ENCODE measurements at places on chromosomes 2 and 18.
A peak's percentile ranks its signal among the peaks of the same experiment; 100 is the strongest.

- no peak for DNase-seq
Measured at GRCh38 chr2:182080493-182080892, 94.8 kb downstream of the PPP1R1C start.

DNA sequence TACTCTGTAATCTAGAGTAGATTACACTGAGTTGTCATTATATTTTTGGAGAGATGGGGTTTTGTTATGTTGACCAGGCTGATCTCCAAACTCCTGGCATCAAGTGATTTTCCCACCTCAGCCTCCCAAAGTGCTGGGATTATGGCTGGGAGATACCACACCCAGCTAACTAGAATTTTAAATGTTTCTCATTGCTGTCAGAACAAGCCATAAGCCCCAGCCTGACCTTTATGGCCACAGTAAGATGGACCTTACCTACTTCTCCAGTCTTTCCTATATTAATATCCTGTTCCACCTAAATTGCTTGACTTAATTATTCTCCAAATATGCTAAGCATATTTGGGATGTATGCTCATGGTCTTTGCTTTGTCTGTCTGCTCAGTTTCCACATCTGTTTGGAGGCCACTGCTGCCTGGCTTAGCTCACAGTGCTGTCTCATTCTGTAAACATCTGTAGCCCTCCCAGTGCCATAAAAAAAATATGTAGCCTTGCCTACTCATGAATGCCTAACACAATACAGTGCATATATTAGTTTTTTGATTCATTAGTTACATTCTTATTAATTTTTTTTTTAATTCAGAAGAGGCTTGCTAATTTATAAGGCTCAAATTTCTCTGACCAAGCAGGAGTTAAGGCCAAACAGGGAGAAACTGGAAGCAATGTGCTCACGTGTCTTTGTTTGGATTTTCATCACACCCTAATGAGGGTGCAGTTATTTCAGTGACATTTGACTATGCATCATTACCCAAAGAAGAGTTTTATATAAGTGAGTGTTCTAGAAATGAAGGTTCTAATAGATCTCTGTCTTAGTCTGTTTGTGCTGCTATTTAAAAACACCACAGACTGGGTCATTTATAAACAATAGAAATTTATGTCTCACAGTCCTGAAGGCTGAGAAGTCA is 45.3 kb upstream of the PSME4 start:
- DNase-seq, result peak; percentile 37

DNA sequence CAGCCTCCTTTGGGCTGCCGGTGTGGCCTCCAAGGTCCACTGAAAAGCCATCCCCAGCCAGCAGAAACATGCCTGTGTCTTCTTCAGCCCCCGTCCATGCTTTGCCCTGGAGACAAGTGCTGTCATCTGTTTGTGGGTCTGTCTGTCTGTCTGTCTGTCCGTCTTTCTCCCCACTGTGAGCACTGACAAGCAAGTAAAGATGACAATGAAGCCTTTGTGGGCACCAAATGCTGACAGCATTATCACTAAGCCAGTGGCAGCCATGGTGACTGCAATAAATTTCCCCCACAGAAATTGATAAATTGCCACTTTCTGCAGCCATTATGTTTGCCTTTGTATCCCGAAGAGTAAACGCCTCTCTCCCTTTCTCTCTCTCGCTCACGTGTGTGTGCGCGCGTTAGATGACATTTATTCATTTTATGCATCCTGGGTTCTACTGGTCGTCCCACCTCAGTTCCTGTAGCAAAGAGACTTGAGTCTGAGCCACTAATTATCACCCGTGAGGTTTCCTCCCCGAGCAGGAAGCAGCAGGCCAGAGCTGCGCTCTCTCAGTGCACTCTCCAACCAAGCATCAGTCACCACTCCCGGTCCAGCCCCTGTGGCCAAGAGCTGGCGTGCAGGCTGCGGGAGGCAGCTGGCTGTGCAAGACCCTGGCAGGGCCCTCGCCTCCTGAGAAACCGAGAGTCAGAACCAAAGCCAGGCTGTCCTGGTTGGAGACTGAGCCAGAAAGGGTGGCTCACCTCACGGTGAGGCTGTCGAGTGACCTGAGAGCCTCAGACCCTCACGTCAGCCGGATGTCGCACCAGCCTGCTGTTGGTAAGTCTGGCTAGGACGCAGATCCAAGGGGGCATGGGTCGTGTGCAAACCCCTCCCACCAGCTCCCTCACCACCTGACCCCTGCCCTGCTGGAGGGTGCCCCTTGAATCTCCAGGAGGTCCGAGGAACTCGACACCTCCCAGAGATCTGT is 6.9 kb downstream of the STEAP3 start:
- DNase-seq, result no peak

DNA sequence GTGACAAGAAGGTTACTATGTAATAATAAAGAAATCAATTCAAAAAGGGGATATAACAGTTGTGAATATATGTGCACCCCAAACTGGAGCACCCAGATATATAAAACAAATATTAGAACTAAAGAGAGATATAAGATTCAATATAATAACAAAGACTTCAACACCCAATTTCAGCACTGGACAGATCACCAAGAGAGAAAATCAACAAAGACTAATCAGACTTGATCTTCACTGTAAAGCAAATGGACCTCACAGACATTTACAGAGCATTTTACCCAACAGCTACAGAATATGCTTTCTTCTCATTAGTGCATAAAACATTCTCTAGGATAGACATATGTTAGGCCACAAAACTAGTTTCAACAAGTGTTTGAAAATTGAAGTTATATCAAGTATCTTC is 287.7 kb downstream of the DSC3 start:
- DNase-seq, result no peak

DNA sequence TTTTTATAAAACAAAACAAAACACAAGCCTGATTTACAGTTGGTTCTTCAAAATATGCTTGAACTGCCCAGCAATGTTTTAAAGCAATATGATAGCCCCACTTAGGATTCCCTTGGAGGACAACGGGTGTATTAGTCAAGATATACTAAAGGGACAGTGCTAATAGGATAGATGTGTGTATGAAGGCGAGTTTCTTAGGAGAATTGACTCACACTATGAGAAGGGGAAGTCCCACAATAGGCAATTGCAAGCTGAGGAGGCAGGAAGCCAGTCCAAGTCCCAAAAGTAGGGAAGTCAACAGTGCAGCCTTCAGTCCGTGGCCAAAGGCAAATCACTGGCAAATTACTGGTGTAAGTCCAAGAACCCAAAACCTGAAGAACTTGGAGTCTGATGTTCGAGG is 167.9 kb downstream of the CBLN2 start:
- no peak for DNase-seq

DNA sequence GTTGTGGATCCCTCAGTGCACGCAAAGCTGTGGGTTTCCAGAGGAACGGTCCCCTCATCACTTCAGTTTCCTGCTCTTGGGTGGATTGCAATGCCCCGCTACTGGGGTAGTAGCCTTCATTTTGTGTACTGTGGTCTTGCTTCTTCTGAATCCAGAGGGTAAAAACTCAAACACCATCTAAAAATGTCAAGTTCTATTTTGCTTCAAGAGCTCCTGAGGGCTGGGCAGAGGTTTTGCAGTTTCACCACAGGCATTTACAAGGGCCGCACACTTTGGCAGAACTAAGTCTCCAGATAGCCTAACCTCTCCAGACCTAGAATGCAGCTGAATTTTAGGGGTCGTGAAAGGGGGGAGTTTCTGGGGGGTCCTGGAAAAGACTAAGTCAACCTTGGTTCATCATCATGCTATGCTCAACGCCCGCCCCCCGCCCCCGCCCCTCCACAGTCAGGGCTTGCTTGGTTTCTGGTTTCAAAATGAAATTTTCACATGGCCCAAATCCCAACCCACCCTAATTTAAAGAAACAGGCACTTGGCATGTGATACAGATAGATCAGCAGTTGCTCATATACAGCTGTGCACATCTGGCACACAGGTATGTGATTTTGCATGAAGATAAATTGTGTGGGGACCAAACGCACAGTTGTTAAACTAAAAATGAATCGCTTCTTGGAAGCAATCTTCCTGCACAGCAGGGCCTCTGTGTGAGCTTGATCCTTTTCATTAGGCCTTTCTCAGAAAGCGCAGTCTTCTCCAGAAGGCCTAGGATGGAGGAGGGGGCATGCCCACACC is 329.6 kb downstream of the OSR1 start:
- no peak for DNase-seq

DNA sequence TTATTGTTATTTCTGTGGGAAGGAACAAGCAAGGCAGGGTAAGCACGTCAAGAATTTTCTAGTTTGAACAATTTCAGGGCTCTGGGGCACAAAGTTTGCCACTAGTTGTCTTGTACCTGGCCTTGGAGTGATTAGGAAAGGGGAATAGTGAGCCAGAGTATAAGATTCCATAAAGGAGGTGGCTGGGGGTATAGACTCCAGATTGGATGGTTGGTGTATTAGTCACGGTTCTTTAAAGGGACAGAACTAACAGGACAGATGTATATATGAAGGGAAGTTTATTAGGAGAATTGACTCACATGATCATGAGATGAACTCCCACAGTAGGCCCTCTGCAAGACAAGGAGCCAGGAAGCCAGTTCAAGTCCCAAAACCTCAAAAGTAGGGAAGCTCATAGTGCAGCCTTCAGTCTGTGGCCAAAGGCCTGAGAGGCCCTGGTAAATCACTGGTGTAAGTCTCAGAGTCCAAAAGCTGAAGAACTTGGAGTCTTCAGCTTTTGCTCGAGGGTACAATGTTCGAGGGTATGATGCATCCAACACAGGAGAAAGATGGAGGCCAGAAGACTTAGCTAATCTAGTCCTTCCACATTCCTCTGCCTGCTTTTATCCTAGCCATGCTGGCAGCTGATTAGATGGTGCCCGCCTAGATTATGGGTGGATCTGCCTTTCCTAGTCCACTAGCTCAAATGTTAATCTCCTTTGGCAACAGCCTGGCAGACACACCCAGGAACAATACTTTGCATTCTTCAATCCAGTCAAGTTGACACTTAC is 31.5 kb upstream of the PTPRM start:
- DNase-seq, result no peak

DNA sequence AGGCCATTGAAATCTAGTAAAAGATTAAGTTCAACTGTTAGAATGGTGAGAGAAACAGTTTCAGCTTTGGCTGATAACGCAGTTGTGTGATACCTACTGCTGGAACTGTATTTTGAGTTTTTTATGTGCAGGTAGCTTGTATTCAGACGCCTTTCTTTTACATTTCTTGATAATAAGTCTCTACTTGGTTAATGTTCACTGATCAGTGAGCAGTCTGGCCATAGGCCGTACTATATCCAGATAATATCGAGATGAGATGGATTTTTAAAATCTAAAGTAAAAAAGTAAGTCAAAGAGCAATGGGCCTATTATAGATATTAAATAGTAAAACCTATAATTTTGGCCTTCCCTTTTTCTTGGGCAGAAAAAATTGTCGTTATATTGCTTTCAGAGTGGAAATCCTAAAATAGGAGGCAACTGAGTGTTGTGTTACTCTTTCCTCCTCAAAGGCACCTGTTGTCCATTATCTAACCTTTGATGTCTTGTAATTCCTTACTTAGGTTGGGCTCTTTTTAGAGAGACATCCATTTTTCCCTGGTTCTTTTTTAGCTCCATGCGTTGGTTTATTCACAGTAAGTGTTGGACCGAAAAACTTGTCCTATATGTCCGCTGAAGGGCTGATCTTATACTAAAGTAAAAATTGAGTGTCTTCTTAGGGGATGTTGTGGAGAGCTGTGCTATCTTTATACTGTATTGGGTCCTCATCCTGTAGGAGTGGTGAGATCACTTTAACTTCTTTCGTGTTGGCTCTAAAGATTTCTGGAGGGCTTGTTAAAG is 1.7 kb downstream of the EML4 start:
- no peak for DNase-seq

GRCh38 chr2:226317970-226318369 is 481.6 kb downstream of the IRS1 start:
- no peak for DNase-seq

- peak; percentile 7 for DNase-seq
Measured at GRCh38 chr2:64212801-64213321, 68.6 kb upstream of the PELI1 start.

DNA sequence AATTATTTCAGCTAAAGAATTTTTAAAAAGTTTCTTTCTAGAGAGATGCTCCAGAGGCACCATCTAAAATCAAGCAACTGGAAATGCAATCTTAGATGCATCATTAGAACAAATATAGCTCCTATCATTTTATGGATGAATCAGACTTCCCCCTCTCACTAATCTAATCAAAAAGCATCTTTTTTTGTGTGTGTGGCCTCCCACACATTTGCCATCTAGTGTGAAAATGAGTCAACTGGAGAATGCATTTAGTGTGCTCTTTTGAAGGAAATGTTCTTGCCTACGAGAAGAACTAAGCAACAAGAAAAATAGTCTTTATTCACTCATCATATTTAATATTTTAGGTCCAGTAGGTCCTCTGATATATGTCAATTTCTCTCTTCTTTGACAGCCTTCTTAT is 39.5 kb upstream of the FIGN start:
- no peak for DNase-seq

DNA sequence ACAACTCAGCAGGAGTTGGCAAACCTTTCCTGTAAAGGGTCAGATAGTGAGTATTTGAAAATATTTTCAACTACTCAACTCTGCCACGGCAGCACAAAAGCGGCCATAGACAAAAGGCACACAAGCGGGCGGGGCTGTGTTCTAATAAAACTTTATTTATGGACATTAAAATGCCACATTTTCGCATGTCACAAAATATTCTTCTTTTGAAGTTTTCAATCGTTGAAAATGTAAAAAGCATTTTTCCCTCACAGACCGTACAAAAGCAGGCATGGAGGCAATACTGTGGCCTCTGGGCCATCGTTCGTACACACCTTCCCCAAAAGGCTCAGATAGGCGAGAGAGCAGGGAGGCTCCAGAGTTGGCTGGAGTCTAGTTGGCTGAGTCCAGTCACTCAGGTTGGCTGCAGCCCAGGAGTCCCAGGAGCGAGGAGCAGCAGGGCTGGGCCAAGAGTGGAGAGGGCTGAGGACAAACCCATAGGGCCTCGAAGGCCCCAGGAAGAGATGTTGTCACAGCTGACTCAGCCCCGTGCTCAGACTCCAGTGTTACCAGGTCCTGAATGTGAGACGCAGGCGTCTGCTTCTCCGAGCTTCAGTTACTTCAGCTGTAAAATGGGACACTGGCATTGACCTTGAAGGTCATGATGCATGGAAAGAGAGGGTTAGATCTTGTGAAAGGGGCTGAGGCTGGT is 42.5 kb downstream of the SDC1 start:
- peak; percentile 8 for DNase-seq

- DNase-seq, result peak; percentile 18
Measured at GRCh38 chr18:44679914-44680272, 795 bp upstream of the SETBP1 start.

DNA sequence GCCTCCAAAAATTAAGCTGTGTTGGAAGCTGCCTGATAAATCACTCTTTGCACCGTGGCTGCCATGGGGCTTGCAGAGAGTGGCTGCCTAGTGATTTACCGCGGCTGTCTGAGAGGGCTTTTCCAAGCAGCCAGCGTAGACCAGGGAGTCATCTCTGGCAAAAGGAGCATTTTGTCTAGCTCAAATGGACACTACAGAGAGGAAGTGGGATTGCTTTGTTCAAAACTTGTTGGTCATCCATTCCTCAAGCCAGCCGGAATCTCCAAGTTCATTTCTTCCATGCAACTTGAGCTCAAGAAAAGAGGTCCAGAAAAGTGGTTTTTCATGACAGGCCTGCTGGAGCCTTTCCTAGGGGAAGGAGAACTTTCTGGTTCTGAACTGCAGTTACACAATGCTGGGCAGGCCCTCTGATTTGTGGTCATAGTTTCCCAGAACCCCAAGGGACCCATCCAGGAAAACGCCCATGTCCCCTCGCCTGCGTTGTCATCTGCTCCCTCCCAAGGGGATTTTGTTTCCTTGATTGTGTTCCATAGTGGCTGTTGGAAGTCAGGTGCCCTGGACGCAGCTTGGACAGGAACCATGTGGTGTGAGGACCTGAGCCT is 108.1 kb downstream of the TRIB2 start:
- DNase-seq, result no peak

- no peak for DNase-seq
Measured at GRCh38 chr2:123717636-123718334, 307.3 kb upstream of the CNTNAP5 start.
